ENCODE measurements at places on chromosomes 1 and 21.

GRCh38 chr1:176801514-176802020 lies 338.6 kb downstream of the PAPPA2 start:
- DNase-seq = no peak

DNA sequence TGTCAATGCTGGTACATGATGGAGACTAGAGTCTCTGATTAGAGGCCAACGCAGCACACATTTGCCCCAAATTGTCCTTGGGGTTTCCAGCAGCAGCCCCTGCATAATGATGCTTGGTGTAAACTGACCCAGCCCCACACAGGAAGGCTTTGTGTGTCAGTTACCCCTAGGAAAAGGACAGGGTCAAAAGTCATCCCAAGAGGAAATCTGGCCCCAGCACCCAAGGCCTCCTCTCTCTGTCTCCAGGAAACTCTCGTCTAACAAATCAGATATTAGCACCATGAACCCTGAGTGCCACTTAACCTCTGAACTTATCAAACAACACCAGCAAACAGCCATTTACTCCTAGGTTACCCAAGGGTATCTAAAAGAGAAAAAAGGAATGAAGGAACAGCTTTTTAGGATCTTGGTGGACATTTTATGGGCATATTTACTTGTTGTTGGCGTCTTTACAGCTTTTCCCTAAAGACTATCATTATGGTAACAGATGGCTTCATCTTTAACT lies 84.5 kb downstream of the PSMG1 start:
- no peak for DNase-seq

DNA sequence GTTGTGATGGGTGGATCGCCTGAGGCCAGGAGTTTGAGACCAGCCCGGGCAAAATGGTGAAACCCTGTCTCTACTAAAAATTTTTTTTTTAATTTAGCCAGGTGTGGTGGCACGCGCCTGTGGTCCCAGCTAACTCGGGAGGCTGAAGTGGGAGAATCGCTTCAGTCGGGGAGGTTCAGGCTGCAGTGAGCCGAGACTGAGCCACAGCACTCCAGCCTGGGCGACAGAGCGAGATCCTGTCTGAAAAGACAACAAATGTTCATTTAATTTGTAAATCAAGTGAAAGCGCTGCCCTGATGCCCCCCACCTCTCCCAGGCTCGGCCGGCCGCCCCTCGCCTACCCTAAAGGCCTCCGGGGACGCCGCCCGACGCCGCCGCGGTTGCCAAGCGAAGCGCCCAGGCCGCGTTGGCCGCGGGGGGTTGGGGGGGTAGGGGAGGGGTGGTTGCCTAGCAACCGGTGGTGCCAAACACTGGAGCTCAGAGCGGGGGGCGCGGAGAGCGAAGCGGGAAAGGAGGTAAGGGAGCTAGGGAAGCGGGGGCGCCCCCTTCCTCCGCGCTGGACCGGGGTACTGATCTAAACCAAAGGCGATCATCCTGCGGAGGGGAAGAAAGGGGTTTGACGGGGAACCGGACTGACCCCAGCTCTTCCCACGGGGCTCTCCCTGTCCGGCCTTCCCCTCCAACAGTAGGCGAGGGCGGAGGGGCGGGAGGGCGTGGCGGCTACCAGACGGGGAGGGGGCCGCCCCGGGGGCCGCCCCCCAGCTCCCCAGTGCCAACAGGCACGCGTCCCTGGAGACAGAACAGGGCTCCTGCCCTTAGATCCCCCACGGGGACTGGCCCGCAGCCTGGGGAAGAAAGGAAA lies at the start of gene TEKT2:
Gene TEKT2, plus strand, starts transcription at position 460 of the 862 bp plus-strand sequence. CDS start 828 bp downstream, outside the sequence.
- DNase-seq = no peak

DNA sequence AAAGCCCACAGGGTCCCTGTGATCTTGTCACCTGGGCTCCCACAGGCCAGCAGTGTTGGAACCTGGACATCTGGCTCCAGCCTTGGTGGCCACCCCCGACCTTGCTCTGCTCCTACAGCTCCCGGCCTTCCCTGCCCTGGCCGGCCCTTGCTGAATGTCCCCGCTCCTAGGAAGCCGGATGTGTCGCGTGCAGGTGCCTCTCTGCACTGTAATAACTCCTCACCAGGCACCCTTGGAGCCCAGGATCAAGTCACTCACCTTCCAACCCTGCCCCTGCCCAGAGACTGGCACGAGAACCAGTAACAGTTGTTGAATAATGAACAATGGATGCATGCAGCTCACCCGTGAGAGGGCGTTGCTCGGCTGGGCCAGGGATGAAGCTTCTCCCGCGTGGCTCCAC lies 12.1 kb downstream of the PDE9A start:
- DNase-seq = no peak

GRCh38 chr1:204684206-204684570 lies 1.4 kb downstream of the LRRN2 start:
- no peak for DNase-seq

DNA sequence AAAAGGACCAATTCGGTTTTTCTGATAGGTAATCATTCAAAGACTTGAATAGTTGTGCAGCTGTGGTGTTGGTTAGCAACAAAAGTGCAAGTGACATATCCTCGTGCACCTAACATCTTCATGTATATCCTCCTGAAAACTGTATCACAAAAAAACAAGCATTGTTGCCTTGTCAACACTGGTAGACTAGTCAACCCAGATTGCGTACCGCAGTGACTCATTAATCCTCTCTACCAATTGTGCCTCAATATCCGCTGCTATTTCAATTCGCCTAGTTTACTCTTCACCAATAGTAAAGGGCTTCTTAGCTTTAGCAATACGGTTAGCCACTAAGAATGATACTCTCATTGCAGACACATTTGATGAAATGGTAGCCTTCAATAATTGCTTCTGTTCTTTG lies 3.5 kb downstream of the HHAT start:
- no peak for DNase-seq

- no peak for DNase-seq
These were observed 319.1 kb upstream of the SGIP1 start for GRCh38 chr1:66214901-66215300.

DNA sequence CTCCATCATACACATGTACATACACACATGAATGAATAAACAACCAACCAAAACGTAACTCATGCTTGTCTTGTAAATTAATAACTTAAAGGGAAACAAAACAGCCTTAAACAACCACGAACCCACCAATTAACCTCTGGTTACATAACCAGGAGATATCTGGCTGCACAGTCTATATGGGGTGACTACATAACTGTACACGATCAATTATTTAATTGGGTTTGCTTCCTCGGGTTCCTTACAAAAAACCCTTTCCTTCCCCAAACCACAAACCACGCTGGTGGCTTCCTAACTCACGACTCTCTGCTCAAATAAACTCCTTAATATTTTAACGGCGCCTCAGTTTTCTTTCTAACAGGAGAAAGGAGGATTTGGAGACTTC lies 744 bp downstream of the ZNF670 start:
- no peak for DNase-seq

DNA sequence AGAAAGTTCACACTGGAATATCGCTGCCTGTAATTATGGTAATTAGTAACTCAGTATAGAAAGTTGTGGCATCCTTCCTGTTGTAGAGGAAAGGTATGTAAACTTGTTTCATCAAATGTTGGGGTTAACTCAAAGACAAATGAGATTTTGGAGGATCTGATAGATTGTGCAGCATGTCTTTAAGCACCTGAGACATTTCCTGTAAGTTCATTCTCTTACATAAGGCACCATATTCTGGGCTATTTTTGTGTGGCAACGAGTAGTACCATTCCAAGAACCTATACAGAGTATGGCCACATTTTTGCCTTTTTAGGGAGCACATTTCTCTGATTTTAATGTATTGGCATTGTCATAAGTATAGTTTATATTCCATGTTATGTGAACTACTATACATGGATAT lies 88.8 kb downstream of the CDC14A start:
- DNase-seq = no peak
